ENCODE measurements at places on chromosomes 12 and 14.

DNA sequence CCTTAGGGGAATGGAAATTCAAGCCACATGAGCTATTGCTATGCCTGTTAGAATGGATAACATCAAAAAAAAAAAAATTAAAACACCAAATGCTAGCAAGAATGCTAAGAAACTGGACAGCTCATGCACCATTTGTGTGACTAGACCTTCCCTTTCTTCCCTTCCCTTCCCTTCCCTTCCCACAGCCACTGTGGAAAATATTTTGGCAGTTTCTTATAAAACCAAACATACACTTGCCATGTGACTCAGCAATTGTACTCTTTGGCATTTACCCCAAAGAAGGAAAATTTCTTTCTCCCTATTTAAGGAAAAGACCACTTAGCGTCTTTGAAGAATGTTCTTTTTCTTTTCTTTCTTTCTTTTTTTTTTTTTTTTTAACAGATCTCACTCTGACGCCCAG, 49.1 kb upstream of the FKBP4 start:
- DNase-seq = no peak

GRCh38 chr14:89588016-89588415, 171.0 kb upstream of the FOXN3 start:
- no peak for DNase-seq

DNA sequence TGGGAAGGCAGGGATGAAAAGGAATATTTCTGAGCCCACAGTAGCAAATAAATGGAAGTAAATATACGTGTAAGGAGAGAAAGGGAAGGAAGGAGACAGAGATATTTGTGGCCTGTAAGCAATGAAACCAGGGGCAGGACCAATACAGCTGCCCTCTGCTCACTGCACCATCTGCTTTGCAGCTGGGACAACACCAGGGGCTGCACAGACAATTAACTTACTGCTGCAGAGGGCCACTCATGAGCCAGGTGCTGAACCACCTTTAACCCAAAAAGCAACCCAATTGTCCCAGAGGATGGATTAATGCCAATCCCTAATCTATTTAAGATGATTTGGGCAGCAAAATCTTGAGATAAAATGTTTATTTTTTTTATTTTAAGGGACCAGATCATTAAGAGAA, 30.6 kb upstream of the TMX1 start:
- DNase-seq = no peak

DNA sequence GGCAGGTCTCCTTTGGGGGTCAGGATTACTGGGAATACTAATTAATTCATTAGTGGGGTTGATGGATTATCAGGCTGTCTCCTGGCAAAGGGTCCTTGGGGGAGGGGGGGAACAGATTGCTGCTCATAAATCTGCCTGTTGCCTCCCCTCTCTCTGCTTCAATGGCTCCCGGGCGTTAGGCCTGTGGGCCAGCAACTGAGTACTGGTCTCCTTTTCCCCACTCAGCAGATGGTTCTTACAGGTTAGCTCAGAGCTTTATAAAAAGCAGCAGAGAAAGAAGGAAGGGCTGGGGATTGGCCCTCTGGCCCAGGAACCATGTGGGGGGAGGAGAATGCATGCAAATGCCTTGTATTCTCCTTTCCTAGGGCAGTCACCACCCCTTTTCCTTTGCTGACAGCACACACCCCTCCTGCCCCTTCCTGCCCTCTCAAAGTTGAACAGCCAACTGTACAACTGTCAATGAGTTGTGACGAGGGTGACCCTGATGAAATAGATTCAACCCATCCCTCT, 2.3 kb upstream of the NEUROD4 start:
- DNase-seq = no peak

GRCh38 chr14:100653409-100653808, 66.2 kb upstream of the BEGAIN start:
- no peak for DNase-seq

DNA sequence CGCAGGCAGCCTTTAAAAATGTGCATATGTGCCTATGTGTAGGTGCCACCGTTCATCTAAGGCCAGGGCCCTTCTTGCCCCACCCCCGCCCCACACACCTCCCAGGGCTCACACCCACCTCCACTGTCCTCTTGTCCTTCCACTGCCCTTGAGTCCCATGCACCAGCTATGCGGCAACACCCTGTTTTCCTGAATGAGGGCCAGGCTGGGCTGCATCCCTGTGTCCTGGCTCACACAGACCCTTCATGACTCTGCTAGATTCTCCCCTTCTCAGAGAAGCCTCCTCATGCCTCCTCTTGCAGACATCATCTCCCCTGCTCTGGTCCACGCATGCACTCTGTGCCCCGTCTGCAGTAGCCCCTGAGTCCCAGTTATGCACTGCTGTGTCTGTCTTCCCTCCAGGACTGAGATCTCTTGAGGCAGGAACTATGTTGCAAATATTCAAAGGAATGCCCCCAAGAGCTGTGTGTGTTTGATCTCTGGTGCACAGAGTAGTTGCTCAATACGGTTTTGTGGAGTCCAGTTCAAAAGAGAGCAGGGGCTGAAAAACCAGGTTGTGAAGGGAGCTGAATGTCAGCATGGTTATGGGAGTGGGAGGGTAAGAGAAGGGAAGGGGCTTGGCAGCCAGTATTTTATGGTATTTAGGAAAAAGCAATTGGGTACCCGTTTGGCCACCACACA, 47.3 kb upstream of the ESRRB start:
- DNase-seq = no peak

Measured in cerebellum (tissue), 4 donors.